K562 (cell line): ENCODE measurements at places on chromosomes 7 and 10. TPM values are rescaled to one million over a fixed set of nuclear protein-coding genes. Genes with fewer than 3 reads are reported as not detected.

Gene KCND2
- not detected in 2 replicates for total RNA-seq

DNA sequence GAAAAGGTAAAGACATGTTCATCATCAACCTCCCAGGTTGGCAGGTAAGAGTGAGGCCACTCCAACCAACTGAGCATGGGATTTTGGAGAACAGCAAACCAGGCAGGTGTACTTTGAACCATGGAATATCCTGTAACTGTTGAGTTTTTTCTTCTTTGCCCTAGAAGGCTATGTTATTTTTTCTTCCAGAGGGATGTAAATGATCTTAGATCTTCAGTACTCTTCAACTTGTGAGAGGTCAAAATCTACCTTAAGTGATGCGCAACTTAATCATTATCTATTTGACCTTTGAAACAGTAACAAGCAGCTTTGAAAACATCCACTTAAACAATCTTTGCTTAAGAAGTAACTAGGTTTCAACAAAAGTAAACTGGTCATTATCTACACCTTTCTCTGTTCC, at the start of gene CUBN:
Gene CUBN (minus strand): TSS at position 71 of the 400 bp plus-strand sequence. CDS start 46 bp downstream, at position 25.
- no peak for DNase-seq

- no peak for DNase-seq
Observed at GRCh38 chr10:62926407-62926806, 110.2 kb upstream of the EGR2 start.

Gene AGR3
- not detected in 2 replicates for total RNA-seq

GRCh38 chr7:128833148-128833945, 3.1 kb downstream of the FLNC start:
- DNase-seq, result peak; percentile 96

Gene LRIT1
- total RNA-seq, result not detected in 2 replicates

- DNase-seq, result no peak
Observed at GRCh38 chr10:70863470-70864160, 24.8 kb downstream of the PCBD1 start.

DNA sequence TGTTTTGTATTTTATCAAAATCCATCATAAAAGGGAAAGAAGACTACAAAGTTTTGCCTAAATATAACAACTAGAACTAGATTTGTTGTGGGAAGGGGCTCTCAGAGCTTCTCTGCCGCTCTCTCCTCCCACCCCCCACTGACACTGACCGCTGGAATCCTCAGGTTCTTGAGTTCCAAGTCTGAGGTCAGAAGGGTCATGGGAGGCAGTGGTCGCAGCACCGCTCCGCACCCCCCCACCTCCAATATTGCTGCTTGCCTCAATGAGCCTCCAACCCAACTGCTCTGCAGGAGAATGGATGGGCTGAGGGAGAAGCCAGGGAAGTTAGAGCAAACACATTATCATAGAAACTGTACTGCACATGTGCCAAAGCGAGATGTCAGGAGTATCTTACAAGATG, 359.4 kb downstream of the GRID1 start:
- DNase-seq, result no peak

DNA sequence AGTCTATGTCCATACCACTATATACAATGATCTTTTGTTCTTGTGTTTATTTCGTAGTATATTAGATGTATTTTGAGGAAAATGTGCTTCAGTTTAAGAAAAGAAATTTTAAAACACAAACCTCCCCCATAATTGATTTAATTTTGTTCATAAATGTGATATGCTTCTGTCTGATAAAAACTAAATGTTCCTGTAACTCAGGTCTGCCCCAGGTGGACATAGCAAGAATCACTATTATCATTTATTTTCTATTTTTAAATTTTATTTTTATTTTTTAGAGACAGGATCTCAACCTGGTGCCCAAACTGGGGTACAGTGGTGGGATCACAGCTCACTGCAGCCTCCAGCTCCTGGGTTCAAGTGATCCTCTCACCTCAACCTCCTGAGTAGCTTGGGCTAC, 43.2 kb downstream of the BEND7 start:
- peak; percentile 17 for DNase-seq

GRCh38 chr7:92260248-92260781, 14.5 kb downstream of the ANKIB1 start:
- no peak for DNase-seq

DNA sequence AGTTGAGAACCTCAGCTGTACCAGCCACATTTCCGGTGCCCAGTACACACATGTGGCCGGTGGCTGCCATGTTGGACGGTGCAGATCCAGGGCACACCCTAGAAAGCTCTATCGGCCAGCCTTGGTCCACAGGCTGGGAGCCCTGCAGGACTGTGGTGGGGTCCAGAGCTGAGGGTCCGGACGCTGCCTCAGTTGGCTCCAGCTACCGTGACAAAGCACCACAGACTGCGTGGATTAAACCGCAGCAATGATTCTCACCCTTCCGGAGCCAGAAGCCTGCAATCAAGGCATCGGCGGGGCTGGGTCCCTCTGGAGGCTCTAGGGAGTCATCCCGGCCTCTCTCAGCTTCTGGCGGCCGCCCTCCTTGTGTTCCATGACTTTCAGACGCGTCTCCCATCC, 50.1 kb downstream of the PDGFA start:
- no peak for DNase-seq

Gene SLC39A12
- total RNA-seq, result not detected in 2 replicates

Gene BAG3
- total RNA-seq, result 27.4 and 28.7 TPM in 2 replicates

DNA sequence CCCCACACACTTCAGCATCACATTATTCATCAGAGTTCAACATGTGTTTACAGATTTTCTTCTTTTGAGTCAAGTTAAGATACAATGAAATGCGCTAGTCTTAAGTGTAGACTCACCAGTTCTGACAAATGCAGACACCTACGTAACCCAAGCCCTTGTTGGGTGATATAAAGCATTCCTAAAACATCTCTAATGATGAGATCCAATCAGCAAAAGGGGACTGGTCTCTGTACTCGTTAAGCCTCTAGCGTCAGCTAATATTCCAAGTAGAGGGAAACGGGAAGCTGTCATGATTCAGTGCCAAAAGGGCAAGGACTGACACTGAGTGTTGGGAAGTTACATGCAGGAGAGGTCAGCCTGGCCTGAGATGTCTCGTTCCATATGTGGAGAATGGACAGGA, 38.7 kb upstream of the TRIL start:
- DNase-seq, result no peak
